ENCODE measurements at places on chromosomes 7 and 10. TPM values are rescaled to one million over a fixed set of nuclear protein-coding genes. Genes with fewer than 3 reads are reported as not detected.
A peak's percentile ranks its signal among the peaks of the same experiment; 100 is the strongest.

- H3K27me3 ChIP-seq, result no peaks in the 10 kb centered on the region
- no peaks in the 10 kb centered on the region for H3K4me1 ChIP-seq
- H3K36me3 ChIP-seq, result no peaks in the 10 kb centered on the region
- H3K27ac ChIP-seq, result no peak overlapping the region
- H3K4me3 ChIP-seq, result no peak overlapping the region
Measured at GRCh38 chr10:131427281-131427680, 115.8 kb upstream of the TCERG1L start.

DNA sequence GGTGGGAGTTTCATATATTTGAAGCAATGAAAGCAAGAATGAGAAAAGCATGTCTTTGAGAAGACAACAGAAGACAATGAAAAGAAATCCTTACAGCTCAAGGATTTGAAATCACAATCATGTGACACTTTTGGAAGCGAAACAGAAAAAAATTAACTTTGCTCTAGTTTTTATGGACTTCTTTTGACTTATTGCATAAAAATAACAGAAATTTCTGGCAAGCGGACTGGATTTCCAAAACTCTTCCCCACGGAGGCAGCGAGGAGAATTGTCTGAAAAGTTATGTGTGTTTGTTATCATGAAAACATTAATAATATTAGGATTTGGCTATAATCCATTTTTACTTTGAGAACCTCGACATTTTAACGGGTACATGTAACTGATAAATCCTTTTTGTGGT lies 223.3 kb downstream of the LRMDA start:
- no peaks in the 10 kb centered on the region for H3K27me3 ChIP-seq
- H3K4me1 ChIP-seq, result no peaks in the 10 kb centered on the region
- H3K4me3 ChIP-seq, result no peak overlapping the region
- DNase-seq, result peak; percentile 15

Gene MYO3A
- 0.12 TPM for total RNA-seq

Gene MICALL2
- 1.6 TPM for total RNA-seq

Gene POM121L12
- total RNA-seq, result not detected
